ENCODE measurements at places on chromosomes 5 and 9.

DNA sequence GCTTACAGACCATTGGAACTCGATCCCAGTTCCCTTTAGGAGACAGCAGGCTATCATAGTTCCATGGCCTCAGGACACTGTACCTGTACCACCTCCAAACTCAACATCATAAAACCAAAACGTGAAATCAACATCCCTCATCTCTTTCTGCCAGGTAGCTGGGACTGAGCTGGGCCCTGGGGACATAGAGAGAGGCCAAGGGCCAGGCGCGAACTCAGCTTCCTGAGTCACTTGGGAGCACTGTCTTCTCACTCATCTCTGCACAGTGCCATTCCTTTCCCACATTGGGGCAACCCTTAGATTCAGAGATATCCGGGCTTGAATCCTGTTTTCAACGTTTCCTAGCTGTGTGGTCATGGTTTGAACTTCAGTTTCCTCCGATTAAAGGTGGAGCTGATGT lies 12.2 kb downstream of the DAB2IP start:
- DNase-seq, result no peak

- DNase-seq, result no peak
Measured at GRCh38 chr5:128881502-128882018, 83.7 kb upstream of the SLC27A6 start.

DNA sequence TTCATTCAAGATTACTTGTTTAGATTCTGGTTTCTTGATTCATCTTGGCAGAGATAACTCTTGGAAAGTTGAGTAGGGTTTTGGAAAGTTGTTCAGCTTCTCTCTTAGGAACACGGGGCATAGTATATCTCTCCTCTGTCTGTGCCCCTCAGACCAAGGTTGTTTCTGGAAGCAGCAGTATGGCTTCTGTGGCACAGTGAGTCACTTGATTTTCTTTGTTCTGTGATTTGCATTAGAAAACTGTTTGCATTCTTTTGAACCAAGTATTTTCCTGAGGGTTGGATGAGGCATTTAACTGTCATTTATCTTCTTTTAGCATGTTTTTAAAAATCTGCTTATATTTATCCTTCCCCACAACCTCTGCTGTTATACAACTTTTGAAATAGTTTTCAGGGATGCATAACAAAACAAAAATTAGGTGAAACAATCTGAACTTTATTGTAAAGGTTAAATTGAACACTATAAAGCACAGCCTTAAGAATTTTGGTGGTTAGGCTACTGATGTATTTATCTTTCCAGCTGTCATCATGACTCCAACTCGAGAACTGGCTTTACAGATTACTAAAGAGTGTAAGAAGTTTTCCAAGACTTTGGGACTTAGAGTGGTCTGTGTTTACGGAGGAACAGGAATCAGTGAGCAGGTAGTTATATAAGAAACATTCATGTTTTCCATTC lies 26.5 kb downstream of the DDX46 start:
- DNase-seq, result no peak

DNA sequence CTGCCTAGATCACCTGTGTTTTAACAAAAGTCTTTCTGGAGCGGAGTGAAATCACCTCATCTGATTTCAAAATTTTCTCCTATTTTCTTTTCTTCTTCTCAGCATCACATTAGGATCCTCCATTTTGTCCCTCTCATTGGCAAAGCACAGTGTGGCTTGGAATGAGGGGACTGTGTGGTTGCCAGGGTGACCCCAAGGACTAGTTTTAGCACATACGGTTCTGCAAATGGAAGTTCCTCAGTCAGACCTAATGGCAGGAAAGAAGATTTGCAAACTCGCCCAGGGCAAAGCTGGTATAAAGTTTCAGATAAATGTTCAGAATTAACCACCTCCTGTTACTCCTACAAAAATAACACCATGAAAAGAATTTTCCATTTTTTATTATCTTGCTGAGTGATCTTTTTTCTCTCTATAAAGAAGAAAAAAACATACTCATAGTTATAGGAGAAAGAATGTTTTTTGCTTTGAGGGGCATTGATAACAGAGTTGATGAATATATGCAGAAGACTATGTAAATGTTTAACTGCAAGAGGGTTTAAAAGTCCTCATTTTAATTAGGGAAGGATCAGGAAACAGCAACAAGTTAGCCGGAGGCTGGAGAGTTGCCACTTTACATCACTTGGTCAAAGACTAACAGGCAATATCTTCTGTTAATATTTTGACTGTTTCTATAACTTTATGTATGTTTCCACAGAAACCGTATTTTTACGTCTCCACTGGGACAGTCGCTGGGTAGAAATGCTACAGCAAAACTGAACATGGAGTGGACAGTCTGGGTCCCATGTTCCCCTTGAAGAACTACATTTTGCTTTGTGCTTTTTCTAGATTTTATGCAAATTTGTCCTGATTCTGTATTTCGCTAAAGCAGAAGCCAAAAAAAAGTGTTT lies 257.8 kb downstream of the NR2F1-AS1 start:
- no peak for DNase-seq

- no peak for DNase-seq
Measured at GRCh38 chr9:672851-673250, 168.6 kb upstream of the DMRT1 start.

DNA sequence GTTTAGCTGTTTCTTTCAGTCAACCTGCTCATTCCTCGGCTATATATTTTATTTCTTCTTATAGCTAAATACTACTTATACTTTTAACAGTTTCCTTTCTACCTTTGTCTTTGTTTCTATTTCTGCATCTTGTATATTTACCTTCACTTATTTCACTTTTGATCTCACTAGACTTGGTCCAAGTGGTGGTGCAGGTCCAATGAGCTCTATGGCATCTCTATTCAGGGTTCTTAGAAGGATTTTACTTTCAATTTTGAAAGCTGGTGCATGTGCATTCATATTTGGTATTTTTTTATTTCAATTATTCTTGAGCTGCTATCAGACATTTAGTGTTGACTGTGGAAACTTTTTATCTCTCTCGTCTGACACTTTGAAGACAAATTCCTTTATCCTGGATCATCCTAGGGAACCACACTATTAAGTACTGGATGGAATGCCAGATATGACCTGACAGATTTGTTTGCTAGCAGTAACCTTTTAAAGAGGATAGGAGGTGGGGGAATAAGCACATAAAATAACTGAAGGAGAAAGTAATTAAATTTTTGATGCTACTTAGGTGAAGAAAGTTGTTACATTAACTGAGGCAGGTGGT lies 123.1 kb upstream of the PJA2 start:
- DNase-seq, result no peak

DNA sequence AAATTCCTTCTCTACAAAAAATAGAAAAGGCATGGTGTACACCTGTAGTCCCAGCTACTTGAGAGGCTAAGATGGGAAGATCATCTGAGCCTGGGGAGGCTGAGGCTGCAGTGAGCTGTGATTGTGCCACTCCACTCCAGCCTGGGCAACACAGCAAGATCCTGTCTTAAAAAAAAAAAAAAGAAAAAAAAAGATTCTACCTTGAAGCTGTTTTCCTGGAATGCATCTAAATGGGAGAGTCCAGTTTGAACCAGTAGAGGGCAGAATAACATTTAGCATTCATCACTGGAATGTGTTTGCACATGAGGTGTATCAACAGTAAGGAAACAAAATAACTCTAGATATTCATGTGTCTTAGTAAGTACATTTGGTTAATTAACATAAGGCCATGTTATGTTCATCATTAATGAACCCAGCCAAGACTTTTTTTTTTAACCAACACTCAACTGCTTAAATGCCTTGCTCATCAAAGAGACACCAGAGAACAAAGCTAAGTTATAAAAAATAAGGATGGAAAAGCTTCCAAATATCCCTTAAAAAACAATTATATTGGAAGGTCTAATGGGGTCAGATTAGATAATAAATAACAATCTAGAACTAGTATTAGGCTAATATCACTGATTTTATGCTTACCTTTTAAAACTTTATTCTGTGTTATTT lies 16.1 kb downstream of the IFNE start:
- no peak for DNase-seq

DNA sequence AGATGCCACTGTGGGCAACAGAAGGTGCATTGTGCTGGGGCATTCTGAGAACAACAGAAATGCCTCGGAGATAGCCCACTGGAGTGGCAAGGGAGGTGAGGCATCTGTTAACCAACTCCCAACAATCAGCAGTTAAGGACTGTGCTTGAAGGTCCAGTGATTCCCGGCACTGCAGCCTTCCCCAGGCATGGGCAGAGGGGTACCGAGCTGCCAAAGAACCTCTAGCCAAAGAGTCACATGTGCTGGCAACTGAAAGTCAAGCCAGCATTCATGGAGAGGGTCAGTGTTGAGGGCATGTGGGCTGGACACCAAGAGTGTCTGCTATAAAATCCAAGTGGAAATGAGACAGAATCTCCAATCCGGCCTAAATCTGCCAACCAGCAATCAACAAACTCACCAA lies 149.6 kb downstream of the ASTN2 start:
- DNase-seq, result no peak

GRCh38 chr9:98583417-98583816 lies 125.3 kb downstream of the GABBR2 start:
- DNase-seq, result no peak

- no peak for DNase-seq
Measured at GRCh38 chr5:17893026-17893635, 258.9 kb downstream of the TAF11L14 start.

GRCh38 chr5:166165596-166165995 lies 2125.8 kb upstream of the WWC1 start:
- DNase-seq, result no peak

- no peak for DNase-seq
Measured at GRCh38 chr5:37721447-37721871, 118.4 kb downstream of the GDNF start.

DNA sequence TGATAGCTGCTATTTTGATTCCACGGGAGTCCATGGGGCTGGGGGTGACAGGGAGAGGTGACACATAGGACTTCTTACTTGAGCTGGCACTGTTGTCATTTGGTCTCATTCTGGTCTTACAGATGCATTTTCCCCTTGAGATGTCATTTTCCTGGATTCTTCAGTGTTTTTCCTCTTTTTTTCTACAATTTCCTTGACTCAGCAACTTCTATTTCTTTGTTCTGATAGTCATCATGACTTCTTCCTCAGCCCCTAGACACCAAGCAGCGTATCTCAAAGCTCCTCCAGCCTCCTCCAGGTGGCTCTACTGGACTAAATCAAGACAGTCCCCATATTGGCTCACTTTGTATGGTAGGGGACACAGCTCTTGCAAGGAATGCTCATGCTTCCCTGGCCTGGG lies 16.5 kb downstream of the LVRN start:
- no peak for DNase-seq

GRCh38 chr9:12538842-12539579 lies 154.2 kb upstream of the TYRP1 start:
- DNase-seq, result no peak

GRCh38 chr5:147509710-147510651 lies at the start of gene DPYSL3:
TSS of gene DPYSL3 (minus strand) at chr5:147510068. CDS start at chr5:147509858, 210 bp downstream.
- no peak for DNase-seq

- no peak for DNase-seq
Measured at GRCh38 chr5:96548905-96549304, 113.3 kb upstream of the CAST start.
